ENCODE measurements at places on chromosomes 5 and 9.

DNA sequence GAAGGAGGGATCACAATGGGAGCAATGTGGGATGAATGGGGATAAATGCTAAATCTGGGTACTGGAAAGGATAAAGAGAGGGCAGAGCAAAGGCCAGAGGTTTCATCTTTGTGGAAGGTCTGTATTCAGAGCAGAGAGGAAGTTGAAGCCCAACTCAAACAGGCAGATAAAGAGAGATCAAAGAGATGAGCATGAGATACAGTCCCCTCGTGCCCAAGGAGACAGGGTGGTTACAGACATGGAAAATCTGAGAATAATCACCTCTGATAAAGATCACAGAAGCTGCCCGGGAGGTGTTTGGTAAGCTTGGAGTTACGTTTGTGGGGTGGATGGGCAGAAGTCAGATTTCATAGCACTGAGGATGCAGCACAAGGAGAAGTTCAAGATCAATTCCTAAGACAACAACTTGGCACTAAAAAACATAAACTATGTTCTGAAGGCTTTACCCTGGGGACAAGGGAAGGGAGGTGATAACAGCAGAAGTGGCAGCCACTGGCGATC is 459 bp upstream of the ERAP2 start:
- no peak for DNase-seq

GRCh38 chr5:98524773-98525172 is 248.7 kb upstream of the RGMB start:
- DNase-seq = no peak

- DNase-seq = no peak
These were observed 466.4 kb downstream of the DMRTA1 start for GRCh38 chr9:22913026-22913425.

DNA sequence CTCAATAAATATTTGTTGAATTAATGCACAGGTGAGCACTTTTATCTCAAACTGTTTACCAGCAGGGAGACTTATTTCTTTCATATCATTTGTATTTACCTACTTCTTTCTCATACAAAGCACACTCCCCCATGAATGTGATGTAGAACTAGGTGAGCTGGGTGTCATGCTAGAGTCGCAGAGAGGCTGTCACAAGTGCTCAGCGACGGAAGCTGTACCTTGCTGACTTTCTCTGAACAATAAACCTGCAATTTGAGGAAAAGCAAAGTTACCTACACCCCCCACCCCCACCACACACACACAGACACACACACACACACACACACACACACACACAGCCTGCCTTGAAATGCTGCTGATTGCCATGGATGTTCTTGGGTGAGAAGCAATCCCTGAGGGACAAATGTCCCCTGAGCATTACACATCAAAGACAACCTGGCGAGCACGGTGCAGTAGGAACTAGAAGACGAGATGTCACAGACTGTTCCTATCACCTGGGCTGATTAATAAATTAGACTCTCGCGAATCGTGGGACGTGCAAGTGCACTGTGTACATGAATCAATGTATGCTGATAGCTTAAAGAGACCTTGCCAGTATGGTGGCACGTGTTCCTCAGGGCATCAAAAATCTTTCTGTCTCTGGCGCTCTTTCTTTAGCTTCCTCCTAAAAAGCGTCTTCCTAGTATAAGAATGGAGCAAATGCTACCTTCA is 66.1 kb downstream of the BRINP1 start:
- DNase-seq = no peak

- DNase-seq = peak; percentile 96
These were observed at the start of gene TMEM38B for GRCh38 chr9:105694190-105694847. Gene TMEM38B (plus strand): TSS chr9:105694541. CDS start chr9:105694661, 120 bp downstream.

GRCh38 chr9:95185956-95186355 is 131.6 kb downstream of the FANCC start:
- DNase-seq = no peak

GRCh38 chr9:84756731-84757130 is 87.2 kb downstream of the NTRK2 start:
- no peak for DNase-seq

GRCh38 chr5:33223563-33224284 is 217.0 kb upstream of the TARS1 start:
- DNase-seq = no peak

DNA sequence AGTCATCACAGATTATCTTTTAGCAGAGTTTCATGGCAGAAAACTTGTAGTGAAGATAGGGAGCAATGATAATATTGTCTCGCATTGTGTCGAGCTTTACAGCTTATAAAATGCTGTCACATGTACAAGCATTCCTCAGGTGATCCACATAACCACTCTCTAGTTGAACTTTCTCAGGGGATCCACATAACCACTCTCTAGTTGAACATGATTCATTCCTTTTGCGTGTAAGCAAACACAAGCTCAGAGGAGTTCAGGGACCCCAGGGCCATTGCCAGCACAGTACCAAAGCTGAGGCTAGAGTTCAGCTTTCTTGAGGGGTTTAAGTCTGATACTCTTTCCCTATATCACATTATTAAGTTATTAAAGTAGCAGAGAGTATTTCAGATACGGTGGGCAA is 86.7 kb downstream of the CDH6 start:
- DNase-seq = no peak

All from H7 (cell line).